ENCODE measurements at places on chromosomes 7 and 10.

DNA sequence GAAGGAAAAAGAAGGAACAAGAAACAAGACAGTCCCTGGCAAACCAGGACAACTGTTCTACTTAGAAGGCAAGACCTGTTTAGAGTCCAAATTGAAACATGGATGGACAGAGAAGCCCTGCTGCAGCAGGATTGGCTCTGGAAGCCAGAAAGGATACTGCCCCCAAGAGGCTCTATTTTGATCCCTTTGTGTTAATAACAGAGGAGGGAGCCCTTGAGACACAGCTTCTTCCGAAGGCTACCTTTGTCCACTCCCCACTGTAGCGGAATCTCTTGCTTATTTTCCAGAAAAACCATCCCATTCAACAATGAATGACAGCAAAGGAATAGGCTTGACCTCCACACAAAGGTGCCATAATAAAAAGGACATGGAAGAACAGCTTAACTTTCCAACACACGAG is 120.3 kb upstream of the FOXK1 start:
- no peak for DNase-seq

DNA sequence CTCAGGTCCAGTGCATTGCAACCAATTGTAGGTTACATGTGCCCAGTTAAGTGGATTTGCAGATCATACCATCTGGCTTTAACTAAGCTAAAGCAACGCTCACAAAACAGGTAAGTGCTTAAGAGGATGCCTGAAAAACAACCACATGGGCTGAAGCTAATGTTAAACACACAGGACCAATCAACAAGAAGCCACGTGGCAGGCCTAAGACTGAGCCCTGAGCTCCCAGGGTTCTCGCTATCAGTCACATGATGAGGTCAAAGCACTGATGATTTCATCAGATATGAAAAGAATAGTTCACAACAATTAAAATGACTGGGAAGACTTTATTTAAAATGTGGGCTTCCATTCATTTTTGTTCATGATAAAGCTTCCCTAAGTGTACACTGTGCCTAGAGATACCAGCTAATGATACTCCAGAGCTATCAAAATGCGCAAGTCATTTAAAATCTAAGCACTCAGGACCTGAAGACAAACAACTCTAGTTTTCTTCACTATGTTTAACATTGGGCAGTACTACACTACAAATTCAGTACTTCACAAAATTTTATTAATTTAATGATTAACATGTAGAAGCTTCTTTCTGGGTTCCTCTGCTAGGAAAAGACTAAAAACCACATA is 90.6 kb downstream of the PIP4K2A start:
- no peak for DNase-seq

DNA sequence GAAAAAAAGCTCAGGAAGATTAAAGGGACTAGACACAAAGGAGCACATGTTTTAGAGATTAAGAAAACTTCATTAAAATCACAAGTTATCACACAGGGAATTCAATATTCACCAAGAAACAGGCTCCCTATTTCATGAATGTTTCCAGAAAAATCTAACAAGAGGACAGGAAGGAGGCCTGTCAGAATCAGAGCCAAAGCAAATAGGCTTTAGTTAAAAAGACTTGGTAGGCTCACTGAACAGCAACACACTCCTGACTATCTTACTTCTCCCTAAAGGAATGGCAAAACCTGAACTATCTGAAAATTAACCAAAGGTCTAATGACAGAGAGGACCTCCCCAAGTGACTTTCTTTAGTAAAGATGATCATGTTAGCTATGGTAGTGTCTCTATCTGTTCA is 188.3 kb upstream of the MEOX2 start:
- no peak for DNase-seq

GRCh38 chr7:7272294-7272693 is 90.0 kb downstream of the C1GALT1 start:
- peak; percentile 49 for DNase-seq

- DNase-seq: no peak
Measured at GRCh38 chr10:50614444-50615137, 9.2 kb downstream of the SGMS1 start.

- peak; percentile 46 for DNase-seq
Measured at GRCh38 chr7:94436018-94436604, 41.4 kb downstream of the COL1A2 start.

- no peak for DNase-seq
Measured at GRCh38 chr7:150945171-150945852, 32.8 kb downstream of the KCNH2 start.

DNA sequence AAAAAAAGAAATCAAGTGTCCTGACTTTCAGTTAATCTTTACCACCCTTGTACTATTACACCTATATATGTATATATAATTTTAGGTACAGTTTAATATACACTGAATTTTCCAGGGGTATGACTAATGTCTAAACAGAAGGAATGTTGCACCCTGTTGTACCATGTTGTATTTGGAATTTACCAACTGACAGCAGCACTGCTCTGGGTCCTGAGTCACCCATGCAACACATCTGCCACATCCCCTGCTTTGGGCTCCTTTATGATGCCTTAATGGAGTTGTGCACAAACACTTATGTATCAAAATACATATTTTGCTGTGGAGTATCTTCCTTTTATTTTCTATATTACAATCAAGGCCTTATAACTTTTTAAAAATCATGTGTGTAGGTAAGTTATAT is 21.2 kb downstream of the YAE1 start:
- no peak for DNase-seq

DNA sequence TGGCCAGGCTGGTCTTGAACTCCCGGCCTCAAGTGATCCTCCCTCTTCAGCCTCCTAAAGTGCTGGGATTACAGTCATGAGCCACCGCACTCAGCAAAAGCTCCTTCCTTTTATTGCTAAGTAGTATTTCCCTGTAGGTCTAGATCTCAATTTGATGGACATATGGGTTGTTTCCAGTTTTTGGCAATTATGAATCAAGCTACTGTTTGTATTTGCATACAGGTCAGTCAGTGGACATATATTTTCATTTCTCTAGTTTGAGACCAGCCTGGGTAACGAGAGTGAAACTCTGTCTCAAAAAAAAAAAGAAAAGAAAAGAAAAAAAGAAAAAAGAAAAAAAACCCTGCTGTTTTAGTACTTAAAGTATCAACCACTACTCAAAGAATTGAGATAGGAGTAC is 6.4 kb upstream of the PRKRIP1 start:
- peak; percentile 4 for DNase-seq

DNA sequence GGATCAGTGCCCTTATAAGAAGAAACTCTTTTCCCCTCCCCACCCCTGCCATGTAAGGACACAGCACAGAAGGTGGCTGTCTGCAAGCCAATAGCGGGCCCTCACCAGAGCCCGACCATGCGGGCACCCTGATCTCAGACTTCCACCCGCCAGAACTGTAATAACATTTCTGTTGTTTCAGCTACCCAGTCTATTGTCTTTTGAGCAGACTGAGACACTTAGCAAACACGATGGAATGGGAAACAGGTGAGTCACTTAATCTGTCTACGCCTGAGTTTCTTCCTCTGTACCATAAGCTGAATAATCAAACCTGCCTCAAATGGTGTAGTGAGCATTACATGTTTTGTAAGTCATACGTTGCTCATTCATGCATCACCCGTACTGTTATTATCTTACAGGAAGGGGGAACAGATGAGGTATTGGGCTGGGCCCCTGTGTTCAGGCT is 58.2 kb downstream of the STRA8 start:
- no peak for DNase-seq

GRCh38 chr7:158828133-158829020 is 932 bp downstream of the ESYT2 start:
- peak; percentile 21 for DNase-seq

DNA sequence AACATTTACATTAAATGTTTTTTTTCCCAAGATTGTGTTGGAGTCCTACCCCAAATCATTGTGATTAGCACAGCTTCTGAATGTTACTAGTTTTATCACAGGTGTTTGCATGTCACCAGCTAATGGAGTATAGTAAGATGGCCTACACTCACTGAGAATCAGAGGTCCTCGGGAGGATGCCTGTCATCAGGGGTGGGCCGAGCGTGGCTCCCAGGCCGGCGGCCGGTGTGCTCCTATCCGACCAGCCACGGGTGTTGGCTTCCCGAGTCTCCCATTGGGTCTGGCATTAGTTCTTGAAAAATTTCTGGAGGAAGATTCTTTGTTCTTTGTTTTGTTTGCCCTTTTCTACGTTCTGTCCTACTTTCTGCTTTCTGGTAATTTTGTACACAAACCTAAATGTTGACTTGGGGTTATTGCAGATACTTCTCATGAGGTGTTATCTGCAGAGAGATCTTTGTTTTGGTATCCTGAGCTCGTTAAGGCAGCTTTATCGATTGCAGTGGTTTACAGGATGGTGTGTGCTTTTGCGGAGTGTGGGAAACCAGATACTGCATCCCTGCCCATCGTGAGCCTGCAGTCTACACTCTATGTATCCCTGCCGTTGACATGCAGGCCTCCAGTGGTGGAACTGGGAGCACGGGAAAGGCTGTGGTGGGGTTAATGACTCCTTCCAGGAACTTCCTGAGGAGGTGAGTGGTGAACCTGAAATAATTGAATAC is 67.3 kb upstream of the DNAJB6 start:
- no peak for DNase-seq

GRCh38 chr10:26479766-26480492 is 41.8 kb downstream of the APBB1IP start:
- DNase-seq: peak; percentile 34

GRCh38 chr10:71269301-71270288 is 49.5 kb upstream of the SLC29A3 start:
- DNase-seq: no peak

DNA sequence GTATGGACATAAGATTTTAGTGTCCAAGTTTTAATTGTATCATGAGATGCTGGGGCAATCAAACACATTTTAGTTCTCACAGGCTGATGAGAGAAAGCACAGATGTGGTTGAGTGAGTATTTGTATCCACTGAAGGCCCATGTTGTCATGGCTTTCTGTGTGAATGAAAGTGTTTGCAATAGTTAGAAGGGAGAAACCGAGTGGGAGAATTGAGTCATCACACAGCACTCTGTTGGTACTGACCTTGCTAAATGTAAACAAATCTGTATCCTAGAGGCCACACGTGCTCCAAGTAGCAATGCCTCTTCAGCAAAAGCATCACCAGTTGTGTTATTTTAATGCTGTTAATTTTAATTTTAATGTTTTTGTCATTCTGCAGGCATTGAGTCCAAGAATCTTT is 121.2 kb downstream of the EMX2 start:
- DNase-seq: no peak

GRCh38 chr7:136163340-136163801 is 186.2 kb upstream of the MTPN start:
- DNase-seq: no peak

DNA sequence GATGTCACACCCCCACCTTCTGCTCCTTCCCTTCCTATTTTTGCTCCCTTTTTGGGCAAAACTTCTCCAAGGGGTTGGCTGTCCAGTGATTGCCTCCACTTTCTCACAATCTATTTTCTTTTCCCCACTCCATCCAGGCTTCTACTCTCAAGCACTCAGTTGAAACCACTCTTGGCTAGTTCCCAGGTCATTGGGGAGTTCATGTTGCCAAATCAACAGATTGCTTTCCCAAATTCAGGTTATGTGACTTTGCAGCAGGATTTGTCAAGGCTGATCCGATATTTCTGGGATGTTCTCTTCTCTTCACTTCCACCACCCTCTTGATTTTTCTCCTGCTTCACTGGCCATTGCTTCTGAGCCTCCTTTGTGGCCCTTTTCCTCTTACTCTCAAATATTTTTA is 258.7 kb upstream of the SLC26A5 start:
- DNase-seq: no peak

DNA sequence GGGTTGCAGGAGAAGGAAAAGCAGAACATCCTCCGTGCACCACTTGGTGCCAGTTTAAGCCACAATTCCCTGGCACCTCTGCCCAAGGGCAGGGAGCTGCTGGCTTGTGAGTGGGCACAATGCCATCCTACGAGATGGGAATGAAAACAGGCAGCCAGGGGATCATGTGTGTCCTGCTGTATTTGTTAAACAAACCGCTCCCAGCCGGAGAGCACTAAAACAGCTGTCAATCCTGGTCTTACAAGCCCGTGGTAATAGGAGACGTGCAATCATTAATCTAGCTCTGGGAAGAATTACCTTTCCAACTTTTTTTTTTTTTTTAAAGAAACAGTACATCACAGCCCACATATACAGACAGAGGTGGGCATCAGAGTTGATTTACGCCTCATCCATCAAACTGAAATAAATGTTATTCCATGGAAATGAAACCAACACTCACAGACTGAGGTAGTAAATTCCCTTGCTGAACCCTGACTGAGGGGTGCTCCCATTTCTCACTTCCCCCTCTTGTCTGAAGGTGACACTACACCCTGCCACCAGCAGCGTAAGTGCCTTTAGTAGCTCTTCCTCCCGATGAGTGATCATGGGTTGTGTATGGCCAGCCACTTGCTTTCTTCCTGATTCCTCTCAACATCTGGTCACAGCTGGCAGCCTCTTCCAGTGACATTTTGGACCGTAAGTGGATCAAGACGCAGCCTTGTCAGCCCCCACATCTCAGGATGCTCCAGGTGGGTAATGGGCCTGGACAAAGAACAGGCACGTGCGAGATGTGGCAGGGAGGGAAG is 143.8 kb downstream of the TEX36 start:
- no peak for DNase-seq

DNA sequence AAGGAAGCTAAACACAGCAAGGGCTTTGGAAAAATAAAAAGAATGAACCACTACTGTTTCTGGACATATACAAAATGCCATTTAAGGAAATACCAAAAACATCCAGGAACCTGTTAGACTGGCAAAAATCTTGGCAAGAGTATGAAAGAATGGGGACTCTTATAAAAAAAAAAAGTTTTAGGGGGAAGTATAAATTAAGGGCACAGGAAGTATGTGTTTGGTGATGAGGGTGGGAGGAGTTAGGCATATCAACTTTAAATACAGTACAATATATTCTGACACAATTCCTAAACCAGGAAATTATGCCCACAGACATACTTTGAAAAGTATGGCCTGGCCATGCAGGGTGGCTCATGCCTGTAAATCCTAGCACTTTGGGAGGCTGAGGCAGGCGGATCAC is 74.2 kb downstream of the WAPL start:
- peak; percentile 65 for DNase-seq

- DNase-seq: no peak
Measured at GRCh38 chr7:55130395-55131141, 111.8 kb downstream of the EGFR start.

DNA sequence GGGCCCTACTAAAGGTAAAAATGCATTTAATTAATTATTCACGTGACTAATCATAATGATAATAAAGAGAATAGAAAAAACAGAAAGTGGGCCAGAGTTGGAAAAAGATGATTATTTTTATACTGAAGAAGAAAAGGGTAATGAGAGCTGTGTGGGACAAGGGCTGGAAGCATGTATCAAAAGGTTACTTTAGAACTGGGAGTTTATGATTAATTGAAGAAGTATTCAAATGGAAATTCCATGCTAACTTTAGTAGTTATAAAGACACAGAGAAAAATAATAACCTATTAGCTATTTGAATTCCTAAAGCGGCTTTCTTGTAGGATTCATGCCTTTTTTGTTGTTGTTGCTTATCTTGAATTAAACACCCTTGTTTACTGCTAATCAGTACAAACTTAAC is 49.9 kb downstream of the MKX start:
- DNase-seq: no peak

GRCh38 chr10:97003804-97004201 is 171.7 kb downstream of the LCOR start:
- DNase-seq: no peak

- DNase-seq: no peak
Measured at GRCh38 chr7:96734343-96734742, 24.7 kb upstream of the SEM1 start.
